ENCODE measurements at places on chromosomes 11 and 22. TPM values are rescaled to one million over a fixed set of nuclear protein-coding genes. Genes with fewer than 3 reads are reported as not detected.

Gene BRD1
- total RNA-seq = 51.3 TPM

Gene GAS2
- 2.8 TPM for total RNA-seq

Gene KLHDC7B
- total RNA-seq = 1.7 TPM

Gene NOX4
- total RNA-seq = 0.65 TPM

Gene OR5T1
- not detected for total RNA-seq

Gene DNAJB13
- total RNA-seq = not detected

Gene FAT3
- total RNA-seq = 0.49 TPM

Gene LYVE1
- total RNA-seq = 14.4 TPM

Gene OR56A1
- 0.09 TPM for total RNA-seq

Gene ARHGAP20
- total RNA-seq = 3.9 TPM

Gene ACTN3
- not detected for total RNA-seq

Gene CASP4
- 23.9 TPM for total RNA-seq

Gene C11orf52
- 3.2 TPM for total RNA-seq

All from mucosa of descending colon (tissue), 3 donors.